ENCODE measurements at places on chromosomes 5 and 9.

GRCh38 chr5:15604986-15605385 lies 105.0 kb downstream of the FBXL7 start:
- H3K27ac ChIP-seq = no peak overlapping the region
- H3K36me3 ChIP-seq = no peaks in the 10 kb centered on the region
- no peaks in the 10 kb centered on the region for H3K4me1 ChIP-seq
- no peaks in the 10 kb centered on the region for H3K27me3 ChIP-seq
- H3K4me3 ChIP-seq = no peak overlapping the region

DNA sequence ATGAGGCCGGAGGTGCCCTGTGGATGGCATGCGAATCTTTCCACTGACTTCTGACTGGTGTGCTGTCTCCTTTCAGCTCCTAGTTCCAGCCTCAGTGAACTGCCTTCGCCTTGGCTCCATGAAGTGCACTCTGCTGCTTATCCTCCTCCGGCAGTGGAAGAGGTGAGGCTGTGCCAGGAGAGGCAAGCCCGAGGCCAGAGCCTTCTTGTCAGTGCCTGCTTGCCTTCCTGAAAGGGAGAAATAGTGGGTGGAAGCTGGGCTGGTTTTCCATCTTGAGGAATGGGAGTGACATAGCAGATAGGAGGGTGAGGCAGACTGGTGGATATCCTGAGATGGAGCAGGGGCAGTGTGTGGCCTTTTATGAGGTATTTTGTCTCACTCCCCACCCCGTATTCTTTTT lies 29.7 kb downstream of the SH3GLB2 start:
- H3K36me3 ChIP-seq = peaks cover 52% of the 10 kb centered on the region
- DNase-seq = no peak
- no peaks in the 10 kb centered on the region for H3K4me1 ChIP-seq

DNA sequence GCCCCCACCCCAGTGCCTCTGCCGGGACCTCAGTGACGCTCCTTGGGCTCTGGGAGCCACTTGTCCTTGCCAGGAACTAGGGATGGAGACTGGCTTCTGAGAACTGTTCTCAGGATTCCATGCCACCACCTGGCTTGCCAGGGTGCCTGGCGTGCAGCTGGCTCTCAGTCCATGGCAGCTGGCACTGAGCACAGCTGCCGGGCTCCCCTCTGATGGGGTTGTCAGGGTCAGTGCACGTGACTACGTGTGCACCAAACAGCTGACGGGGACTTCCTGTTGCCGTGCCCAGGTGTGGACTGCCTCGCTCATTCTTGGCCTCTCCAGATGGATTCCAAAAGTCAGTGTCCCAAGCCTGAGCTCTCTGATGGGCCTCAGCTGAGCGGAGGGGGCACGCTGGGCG lies 9.4 kb downstream of the KCNT1 start:
- H3K4me1 ChIP-seq = no peaks in the 10 kb centered on the region
- no peak overlapping the region for H3K4me3 ChIP-seq
- DNase-seq = no peak
- H3K27me3 ChIP-seq = no peaks in the 10 kb centered on the region

- no peaks in the 10 kb centered on the region for H3K27me3 ChIP-seq
- peaks cover 19% of the 10 kb centered on the region for H3K4me1 ChIP-seq
- DNase-seq = no peak
- no peak overlapping the region for H3K4me3 ChIP-seq
- H3K27ac ChIP-seq = no peak overlapping the region
Observed at GRCh38 chr5:95711501-95712346, 19.4 kb upstream of the RHOBTB3 start.

DNA sequence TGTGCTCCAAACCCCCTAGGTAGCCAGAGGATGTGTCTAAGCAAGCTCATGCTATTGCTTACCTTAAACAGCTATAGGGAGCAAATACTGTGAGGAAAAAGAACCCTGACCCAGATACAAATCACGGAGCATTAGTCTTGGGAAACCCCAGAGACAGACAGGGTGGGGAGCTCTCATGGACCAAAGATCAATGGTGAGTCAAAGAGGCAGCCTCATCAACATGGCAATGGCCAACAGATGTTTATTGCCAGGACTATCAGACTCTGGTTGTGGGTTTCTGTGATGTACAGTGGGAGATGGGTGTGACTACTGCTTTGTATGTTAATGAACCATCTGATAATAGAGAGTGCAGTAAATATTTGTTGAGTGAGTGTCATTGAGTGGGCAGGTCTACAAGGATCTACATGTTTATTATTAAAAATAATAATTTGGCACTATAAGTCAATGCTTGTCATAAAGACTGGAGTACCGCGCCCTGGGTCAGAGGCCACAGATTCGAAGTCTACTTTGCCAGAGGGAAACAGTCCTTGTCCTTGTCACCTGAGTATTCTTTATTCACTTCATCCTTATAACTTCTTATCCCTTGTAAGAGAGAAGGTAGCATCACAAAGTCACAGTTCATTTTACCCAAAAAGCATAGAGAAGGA lies 56.5 kb upstream of the RAI14 start:
- no peak overlapping the region for H3K27ac ChIP-seq
- DNase-seq = no peak
- no peaks in the 10 kb centered on the region for H3K4me1 ChIP-seq
- no peaks in the 10 kb centered on the region for H3K27me3 ChIP-seq
- H3K4me3 ChIP-seq = no peak overlapping the region

GRCh38 chr9:135689011-135689410 lies 10.3 kb downstream of the SOHLH1 start:
- H3K27ac ChIP-seq = no peak overlapping the region
- no peak for DNase-seq
- H3K4me3 ChIP-seq = no peak overlapping the region

- H3K4me3 ChIP-seq = no peak overlapping the region
- no peak for DNase-seq
- H3K27me3 ChIP-seq = no peaks in the 10 kb centered on the region
- no peak overlapping the region for H3K27ac ChIP-seq
Observed at GRCh38 chr5:66538531-66538930, 57.7 kb upstream of the MAST4 start.

GRCh38 chr9:18698992-18699391 lies 225.0 kb downstream of the ADAMTSL1 start:
- H3K27me3 ChIP-seq = no peaks in the 10 kb centered on the region
- no peak overlapping the region for H3K27ac ChIP-seq
- H3K36me3 ChIP-seq = no peaks in the 10 kb centered on the region
- no peaks in the 10 kb centered on the region for H3K4me1 ChIP-seq
- no peak overlapping the region for H3K4me3 ChIP-seq

GRCh38 chr5:78268356-78268755 lies 26.1 kb downstream of the AP3B1 start:
- no peak overlapping the region for H3K27ac ChIP-seq
- no peaks in the 10 kb centered on the region for H3K36me3 ChIP-seq
- H3K27me3 ChIP-seq = no peaks in the 10 kb centered on the region
- peaks cover 2% of the 10 kb centered on the region for H3K4me1 ChIP-seq
- H3K4me3 ChIP-seq = no peak overlapping the region
- no peak for DNase-seq

DNA sequence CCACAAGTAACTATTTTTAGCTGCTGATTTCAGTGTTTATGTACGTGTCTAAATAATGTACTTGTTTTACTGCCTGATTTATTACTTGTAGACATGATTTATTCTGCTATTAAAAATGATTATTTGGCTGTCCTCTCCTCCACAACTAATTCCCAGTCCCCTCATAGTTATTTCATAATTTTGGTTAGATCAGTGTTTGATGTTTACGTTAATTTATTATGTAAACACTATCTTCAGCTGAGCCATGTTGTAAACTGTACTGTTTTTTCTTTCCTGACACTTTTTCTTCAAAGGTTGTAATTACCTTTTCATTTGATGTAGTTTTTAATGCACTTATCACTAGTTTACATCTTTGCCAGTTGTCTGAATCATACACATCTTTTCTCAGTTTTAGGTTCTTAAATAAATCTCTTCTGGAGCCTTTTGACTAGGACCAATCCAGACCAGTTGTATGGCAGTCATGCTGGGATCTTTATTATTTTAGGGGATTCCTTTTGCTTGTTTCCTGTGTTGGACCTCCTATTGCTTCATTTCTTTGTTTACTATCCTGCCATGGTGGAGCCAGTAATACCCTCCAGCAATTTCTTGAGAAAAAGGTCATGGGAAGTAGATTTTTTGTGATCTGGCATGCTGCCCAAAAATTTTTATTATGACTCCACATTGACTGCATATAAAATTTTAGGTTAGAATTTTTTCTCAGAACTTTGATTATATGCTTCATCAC lies 16.1 kb downstream of the AP3S1 start:
- DNase-seq = no peak
- H3K27me3 ChIP-seq = no peaks in the 10 kb centered on the region
- peaks cover 19% of the 10 kb centered on the region for H3K4me1 ChIP-seq
- no peaks in the 10 kb centered on the region for H3K36me3 ChIP-seq

DNA sequence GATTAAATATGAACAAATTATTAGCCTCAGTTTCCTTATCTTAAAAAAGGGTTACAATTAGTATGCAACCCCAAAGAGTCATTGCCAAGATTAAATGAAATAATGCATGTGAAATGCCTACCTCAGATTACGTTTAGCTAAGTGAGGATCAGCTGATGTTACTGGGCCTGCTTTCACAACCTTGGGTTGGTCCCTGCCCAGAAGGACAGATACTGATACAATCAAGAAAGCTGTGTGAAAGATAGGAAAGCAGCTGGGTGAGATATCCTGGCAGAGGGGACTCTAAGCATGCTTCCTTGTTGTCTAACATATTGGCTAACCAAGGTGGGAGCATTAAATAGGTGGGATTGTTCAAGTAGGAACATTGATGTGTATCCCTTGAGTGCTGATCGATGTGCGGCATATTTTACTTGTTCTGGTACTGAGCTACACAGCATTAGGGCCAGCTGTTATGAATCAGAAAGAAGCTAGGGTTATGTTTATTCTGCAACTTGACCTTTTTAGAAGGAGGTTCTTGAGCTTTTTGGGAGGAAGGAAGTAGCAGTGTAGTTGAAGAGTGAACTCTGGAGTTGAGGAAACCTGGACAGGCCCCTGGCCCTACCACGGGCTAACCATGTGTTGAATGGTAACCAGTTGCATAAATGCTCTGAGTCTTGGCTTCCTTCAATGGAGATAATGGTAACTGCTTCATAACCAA lies 28.9 kb downstream of the SNX24 start:
- no peaks in the 10 kb centered on the region for H3K27me3 ChIP-seq
- H3K4me3 ChIP-seq = no peak overlapping the region
- H3K4me1 ChIP-seq = no peaks in the 10 kb centered on the region
- DNase-seq = no peak
- no peaks in the 10 kb centered on the region for H3K36me3 ChIP-seq

- peaks cover 6% of the 10 kb centered on the region for H3K4me1 ChIP-seq
- no peaks in the 10 kb centered on the region for H3K27me3 ChIP-seq
Observed at GRCh38 chr5:174553556-174553955, 170.8 kb upstream of the MSX2 start.

GRCh38 chr9:28782630-28783029 lies 1209.3 kb upstream of the C9orf72 start:
- H3K4me1 ChIP-seq = no peaks in the 10 kb centered on the region
- no peak overlapping the region for H3K4me3 ChIP-seq
- no peaks in the 10 kb centered on the region for H3K27me3 ChIP-seq
- no peak overlapping the region for H3K27ac ChIP-seq

DNA sequence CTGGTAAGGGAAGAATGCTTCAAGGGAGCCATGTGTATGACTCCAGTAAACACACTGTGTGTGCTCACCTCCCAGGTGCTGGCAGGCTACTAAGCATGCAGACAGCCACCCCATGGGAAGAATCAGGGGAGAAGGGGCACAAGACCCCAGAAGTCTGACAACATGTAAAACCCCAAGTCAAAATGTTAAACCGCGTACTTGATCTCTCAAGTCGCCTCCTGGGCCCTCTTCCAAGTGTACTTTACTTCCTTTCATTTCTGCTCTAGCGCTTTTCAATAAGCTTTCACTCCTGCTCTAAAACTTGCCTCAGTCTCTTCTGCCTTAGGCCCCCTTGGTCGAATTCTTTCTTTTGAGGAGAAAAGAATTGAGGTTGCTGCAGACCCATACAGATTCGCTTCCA lies 31.3 kb downstream of the DAPK1 start:
- no peaks in the 10 kb centered on the region for H3K27me3 ChIP-seq
- peaks cover 26% of the 10 kb centered on the region for H3K4me1 ChIP-seq
- H3K27ac ChIP-seq = no peak overlapping the region
- no peak overlapping the region for H3K4me3 ChIP-seq
- DNase-seq = no peak

- H3K36me3 ChIP-seq = no peaks in the 10 kb centered on the region
- peak overlapping the region; percentile 91 for H3K27ac ChIP-seq
- H3K4me1 ChIP-seq = peaks cover 60% of the 10 kb centered on the region
- peak overlapping the region; percentile 43 for H3K4me3 ChIP-seq
- no peaks in the 10 kb centered on the region for H3K27me3 ChIP-seq
Observed at GRCh38 chr5:150624334-150625163, 15.9 kb upstream of the SYNPO start.

DNA sequence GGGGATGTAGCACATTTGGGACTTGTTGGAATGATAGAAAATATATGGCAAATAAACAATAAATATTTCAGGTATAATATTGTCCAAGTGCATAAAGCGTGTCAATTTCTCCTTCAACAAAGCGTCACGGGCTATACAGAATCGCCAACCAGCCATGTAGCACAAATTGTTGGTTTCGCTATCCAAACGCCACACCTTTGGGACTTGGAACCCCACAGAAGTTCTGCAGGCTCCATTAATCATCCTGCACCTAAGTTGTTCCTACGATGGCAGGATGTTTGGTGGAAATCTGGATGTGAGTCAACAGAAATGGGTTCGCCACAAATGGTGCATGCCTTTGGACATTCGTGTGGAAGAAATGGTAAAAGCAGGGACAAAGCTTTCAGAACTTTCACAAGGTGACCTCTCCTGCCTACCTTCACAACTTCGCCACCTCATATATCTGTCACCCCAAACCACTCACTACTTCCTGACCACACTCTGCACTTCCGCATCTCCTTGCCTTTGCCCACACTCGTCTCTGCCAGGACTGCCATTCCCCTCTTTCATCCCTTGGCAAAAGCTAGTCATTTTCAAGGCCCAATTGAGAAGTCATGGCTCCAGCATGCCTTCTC lies 95.7 kb downstream of the LHFPL2 start:
- H3K27me3 ChIP-seq = no peaks in the 10 kb centered on the region
- no peak for DNase-seq
- H3K4me1 ChIP-seq = no peaks in the 10 kb centered on the region
- H3K36me3 ChIP-seq = no peaks in the 10 kb centered on the region
- no peak overlapping the region for H3K27ac ChIP-seq
- no peak overlapping the region for H3K4me3 ChIP-seq

DNA sequence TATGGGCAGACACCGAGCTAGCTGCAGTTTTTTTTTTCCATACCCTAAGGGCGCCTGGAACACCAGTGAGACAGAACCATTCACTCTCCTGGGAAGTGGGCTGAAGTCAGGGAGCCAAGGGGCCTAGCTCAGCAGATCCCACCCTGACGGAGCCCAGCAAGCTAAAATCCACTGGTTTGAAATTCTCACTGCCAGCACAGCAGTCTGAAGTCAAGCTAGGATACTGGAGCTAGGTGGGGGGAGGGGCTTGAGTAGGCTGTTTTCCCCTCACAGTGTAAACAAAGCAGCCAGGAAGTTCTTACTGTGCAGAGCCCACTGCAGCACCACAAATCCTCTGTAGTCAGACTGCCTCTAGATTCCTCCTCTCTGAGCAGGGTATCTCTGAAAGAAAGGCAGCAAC lies 151.7 kb upstream of the HCN1 start:
- H3K4me1 ChIP-seq = no peaks in the 10 kb centered on the region
- DNase-seq = no peak
- H3K4me3 ChIP-seq = no peak overlapping the region
- H3K27ac ChIP-seq = no peak overlapping the region
